NCI-H1417 (cell line): ENCODE measurements at places on chromosomes 1 and 21.
A peak's percentile ranks its signal among the peaks of the same experiment; 100 is the strongest.

DNA sequence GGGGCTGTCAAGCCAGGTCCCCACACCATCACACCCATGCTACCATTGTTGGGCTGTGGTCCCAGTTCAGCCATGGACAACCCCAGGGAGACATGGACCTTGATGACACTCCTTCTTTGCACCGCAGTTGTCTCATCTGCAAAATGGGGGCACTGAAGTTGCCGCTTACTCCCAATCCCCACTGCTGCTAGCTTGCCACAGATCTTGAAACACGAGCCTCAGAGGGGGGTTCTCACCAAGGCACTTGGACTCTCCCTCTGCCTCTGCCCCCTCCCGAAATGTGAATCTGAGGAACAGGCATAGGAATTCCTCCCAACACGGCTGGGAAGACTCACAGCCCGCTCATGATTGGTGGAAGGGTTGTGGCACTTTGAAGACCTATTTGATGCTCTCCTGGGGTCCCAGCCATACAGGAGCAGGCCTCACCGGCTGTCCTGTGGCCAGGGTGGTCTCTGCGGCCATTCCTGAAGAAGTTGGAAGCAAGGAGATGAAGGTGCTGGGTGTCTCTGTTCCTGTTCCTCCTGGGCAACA, 31.1 kb downstream of the RUNX3 start:
- DNase-seq: no peak

GRCh38 chr21:33089395-33090119, 19.6 kb downstream of the OLIG1 start:
- no peak for DNase-seq

GRCh38 chr1:210257698-210258529, 25.3 kb downstream of the SERTAD4 start:
- DNase-seq: no peak

DNA sequence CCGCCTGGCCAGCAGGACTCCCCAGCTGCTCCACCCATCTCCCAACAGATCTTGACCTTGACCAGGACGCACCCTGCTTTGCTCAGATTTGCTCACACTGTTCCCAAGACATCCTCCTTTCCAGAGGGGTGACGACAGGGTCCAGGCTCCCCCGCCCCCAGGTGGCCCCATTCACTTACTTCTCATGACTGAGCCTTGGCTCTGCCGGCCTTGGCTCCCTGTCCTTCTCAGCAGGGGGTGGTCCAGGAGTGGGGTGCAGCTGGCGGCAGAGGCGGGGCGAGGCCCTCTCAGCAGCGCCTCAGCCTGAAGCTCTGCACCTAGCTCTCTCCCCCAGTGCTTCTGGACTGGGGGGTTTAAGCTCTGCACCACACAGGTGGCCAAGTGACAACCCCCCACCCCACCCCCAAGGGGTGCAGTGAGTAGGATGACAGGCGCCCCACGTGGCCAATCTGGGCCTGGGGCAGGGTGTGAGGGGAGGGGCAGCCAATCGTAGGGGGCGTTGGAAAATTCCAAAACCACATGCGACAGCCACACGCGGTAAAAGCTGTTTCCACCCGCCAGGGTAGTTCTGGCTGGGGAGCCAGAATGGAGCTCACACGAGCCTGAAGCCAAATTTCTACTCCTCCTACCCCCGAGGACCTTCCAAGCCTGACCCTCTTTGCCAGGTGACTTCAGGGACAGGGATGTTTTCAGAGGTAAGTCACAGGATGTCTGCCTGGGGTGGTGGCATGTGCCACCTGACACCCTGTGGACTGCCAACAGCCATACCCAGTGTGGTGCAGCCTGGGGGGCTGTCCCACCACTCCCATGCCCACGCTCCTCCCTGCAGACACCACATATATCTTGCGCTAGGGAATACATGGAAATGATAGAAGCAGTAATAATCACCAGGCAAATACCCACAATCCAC, 5.6 kb downstream of the RORC start:
- no peak for DNase-seq

- DNase-seq: no peak
These were observed 683.2 kb upstream of the TPTE start for GRCh38 chr21:9837946-9838737.

GRCh38 chr1:88873737-88874349, 17.5 kb downstream of the GTF2B start:
- no peak for DNase-seq

DNA sequence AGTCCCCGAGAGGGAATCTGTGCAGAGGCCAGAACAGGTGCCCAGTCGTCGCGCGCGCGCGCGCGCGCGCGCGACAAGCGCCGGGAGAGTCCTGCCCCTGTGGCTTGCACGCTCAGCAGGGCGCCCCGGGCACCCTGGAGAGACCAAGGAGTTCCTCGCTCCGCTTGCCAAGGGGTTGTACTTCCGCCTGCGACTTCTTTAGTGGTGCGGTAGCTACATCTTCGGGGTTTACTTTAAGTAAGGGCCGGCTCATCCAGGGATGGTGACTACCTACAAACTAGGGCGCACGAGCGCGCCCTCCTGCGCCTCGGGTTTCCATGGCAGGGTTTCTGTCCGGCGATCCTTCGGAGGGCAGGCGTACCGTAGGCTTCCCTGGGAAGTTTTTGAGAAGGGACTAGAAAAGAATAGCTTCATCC, 1.4 kb downstream of the LHX4 start:
- DNase-seq: peak; percentile 63

GRCh38 chr1:44817307-44817706, 9.0 kb downstream of the BTBD19 start:
- DNase-seq: no peak

GRCh38 chr1:204277563-204278219, 63.9 kb upstream of the GOLT1A start:
- no peak for DNase-seq

DNA sequence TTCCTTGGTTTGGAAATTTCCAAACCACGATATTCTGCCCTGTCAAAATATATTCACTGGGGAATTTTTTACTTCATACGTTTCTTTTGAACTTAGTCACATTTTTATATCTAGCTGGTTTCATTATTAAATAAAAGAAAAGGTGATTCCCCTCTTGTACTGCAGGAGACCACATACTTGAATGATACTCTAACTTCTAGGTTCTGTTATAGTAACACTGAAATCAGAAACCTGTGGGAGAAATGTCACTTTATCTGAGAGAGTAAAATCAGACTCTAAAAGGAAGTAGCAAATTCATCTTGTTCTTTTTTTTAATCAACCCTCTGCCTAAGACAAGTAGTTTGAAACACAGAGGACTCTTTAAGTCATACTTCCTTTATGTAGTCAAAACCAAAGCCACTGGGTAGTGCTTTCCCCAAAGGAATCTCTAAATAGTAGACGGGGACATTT, 34.4 kb downstream of the MRPL39 start:
- DNase-seq: no peak

DNA sequence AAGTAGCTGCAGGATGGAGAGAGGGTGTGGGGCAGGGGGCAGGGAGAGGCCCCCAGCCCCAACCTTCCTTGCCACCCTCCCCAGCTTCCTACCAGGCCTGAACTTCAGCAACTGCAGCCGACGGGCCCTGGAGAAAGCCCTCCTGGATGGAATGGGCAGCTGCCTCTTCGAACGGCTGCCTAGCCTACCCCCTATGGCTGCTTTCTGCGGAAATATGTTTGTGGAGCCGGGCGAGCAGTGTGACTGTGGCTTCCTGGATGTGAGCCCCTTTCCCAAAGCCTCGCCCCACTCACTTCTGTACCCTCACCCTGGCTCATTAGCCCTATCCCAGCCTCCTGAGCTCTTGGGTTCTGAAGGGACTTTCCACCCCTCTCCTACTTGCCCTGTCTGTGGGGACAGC, 6.0 kb downstream of the ADAM15 start:
- no peak for DNase-seq
